ENCODE measurements at places on chromosomes 5 and 9. TPM values are rescaled to one million over a fixed set of nuclear protein-coding genes. Genes with fewer than 3 reads are reported as not detected.

- no peak for DNase-seq
Observed at GRCh38 chr5:5316334-5316733, 106.1 kb upstream of the ICE1 start.

DNA sequence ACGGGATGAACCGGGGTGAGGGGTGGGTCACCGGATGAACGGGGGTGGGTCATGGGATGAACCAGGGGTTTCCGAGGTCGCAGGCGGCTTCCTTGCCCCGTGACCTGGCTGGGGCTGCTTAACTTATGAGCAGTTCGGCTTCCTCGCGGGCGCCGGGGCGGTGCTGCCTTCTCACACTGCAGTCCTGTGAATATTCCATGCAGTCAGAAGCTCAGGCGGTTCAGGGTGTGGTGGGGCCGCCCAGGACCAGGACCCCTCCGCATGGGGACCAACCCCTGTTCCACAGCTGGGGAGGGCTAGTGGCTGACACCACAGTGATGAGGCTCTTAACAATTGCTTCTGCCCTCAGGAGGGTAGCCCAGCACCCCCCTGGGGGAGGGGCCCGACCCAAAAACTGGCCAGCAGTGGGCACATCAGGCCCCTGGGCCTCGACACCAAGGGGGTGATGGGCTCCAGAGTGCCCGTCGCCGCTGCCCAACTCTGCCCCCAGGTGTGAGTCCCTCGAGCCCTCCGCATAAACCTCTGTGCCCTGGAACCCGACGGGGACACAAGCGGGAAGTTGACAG, 30.9 kb upstream of the SLC9A3 start:
- DNase-seq = peak; percentile 32

DNA sequence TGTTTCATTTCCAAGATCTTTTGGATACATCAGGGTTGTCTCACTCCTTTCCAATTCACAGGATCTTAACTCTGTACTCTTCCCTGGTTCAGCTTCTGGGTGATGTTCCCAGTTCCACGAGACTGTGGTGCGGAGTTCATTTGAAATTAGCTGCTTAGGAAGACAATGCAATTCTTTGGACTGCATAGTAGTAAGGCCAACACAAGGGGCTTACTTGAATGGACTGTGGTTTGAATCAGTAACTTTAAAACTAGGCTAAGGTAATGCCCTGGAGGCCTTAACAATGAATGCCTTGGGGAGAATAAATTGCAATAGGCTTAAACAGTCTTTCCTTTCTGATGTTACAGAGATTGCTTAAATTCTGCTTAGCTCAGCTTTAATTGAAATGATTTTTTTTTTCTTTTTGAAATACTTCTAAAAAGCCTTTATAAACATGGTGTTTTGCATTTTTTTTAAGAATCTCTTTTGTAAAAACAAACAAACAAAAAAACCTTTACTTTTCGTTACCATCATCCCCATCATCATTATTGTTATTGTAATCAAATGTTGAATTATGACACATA, 133.8 kb upstream of the MEF2C start:
- DNase-seq = no peak

- DNase-seq = no peak
Observed at GRCh38 chr9:127912882-127913281, 4.0 kb downstream of the ST6GALNAC4 start.

DNA sequence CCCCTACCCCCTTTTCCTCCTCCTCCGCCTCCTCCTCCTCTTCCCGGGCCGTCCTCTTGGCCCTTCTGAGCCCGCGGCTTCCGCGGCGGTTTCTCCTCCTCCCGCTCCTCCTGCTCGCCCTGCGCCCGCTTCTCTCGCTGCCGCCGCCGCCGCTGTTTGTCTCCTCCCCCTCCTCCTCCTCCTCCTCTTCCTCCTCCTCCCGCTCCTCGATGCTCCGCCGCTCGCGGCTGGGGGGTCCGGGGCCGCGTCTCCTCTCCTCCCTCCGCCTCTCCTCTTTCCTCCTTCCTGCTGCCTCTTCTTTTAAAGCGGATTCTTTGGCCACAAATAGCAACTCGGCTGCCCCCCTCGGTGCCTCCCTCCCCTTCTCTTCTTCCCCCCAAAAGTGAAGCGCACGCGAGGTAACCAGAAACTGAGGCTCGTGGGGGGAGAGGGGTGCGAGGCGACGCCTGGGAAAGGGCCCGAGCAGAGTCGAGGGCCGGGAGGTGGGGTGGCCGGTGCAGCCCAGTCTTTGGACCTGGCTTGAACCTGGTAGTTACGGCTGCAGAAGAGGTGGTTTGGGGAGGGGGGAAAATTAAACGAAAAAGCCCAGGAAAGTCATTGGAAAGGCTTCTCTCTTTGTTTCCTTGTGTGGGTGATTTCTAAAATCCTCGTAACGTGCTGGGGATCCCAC, 1058.5 kb upstream of the DMAC1 start:
- peak; percentile 61 for DNase-seq

DNA sequence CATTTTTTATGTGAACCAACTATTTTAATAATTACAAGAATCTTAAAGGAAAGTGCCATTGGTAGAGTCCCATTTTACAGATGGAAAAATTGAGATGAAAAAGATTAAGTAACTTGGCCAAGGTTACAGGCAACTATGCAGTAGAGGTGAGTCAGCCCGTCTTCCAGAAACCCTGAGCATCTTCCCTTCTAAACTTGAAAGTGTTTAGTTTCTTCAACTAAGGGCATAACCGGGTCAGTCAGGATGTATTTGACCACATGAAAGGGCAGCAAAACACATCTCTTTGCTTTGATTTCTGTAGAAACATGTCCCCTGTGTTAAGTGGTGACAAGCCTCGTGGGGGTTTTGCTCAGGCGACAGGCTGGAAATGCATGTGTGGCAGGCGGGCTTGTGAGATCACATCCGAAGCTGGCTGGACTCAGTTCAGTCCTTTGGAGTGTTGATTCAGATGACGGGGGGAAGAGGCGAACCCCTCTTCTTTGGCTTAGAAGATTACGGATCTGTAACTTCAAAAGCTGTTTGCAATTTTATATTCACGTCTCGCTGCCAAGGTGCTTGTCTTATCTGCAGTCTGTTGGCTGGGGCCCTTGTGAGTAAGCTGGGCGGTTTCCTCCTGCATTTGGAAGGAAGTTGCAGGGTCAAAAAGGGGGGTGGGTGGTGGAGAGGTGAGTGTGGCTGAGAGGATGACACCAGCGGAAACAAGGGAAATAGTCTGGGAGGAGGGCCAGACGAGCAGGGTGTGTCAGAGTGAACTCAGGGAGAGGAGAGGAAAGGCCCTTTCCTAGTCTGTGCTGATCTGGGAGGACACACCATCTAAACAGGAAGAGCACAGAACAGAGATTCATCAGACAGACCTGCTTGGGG, 78.9 kb upstream of the RPS23 start:
- DNase-seq = peak; percentile 87

DNA sequence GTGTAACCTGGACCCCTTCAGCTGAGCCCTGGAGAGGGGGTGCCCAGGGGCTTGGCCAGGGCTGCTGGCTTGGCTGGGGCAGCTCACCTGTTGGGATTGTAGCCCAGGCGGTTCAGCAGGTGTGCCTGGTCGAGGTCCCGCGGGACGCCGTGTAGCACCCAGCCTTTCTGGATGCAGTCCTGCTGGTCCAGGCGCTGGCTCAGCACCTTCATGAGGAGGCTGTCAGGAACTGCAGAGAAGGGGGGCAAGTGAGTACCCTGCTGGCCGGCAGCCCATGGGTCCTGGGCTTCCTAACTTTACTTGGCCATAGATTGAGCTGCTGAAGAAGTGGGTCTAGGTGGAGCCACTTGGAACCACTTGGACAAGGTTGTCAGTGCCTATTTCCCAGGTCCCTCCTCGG, 85.5 kb downstream of the AK8 start:
- peak; percentile 37 for DNase-seq

The ADGRV1 gene
- 4.7 TPM for total RNA-seq

The HACD4 gene
- 4.1 TPM for total RNA-seq

The GCNT1 gene
- total RNA-seq = 9.9 TPM

The SCGB3A2 gene
- total RNA-seq = not detected

The FOXD4L3 gene
- total RNA-seq = not detected

Data from ureter (tissue), 1 donor.